ENCODE measurements at places on chromosomes 12 and 14. TPM values are rescaled to one million over a fixed set of nuclear protein-coding genes. Genes with fewer than 3 reads are reported as not detected.

DNA sequence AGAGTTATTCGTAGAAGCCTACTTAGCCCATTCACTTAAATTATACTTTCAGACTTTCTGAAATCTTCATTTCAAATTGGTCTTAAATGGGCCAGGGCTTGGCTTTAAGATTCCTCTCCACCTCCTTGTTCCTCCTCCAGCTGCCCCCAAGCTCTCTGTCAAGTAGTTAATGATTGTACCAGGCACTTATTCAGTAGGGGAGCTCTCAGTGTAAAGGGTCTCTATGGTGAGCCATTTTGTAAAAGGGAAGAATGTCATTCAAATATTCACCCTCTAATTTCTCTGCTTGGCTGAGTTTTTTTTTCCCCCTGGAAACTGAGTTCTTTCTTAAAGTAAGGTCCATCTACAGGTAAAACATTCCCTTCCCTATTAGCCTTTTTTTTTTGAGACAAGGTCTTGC, 96.6 kb downstream of the SUDS3 start:
- no peak for DNase-seq

DNA sequence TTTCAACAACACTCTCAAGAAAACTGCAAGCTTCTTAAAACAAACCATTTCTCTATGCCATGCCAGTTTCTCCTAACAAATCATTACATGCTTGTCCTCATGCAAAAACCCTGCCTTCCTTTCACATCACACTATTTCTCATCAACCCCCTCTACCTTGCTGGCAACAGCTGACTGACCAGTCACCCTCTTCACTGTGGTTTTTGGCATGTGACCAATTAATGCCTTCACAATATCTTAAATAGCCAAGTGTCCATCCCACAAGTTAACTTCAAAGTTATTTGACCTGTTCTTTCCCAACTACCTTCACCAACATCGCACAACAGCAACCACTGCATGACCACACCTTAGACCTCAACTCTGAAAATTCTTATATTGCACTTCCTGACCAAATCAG, 159.6 kb downstream of the CEP128 start:
- DNase-seq: no peak

- DNase-seq: no peak
These were observed 60.6 kb upstream of the TMCC3 start for GRCh38 chr12:94710933-94711332.

DNA sequence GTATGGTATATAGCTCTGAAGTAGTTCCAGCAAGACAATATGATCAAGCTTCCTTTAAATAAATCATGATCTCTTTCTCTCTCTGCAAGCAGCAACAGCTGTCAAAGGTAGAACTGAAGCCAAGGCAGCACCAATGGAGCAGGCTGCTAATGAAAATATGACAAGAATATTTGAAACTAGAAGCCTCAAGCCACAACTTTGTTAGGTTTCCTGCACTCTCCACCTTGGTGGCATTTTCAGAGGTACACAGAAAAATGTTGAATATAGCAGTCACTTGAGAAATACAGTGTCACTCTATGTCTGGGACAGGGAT, 43.8 kb upstream of the PSMA6 start:
- no peak for DNase-seq

GRCh38 chr12:113197518-113198077, 12.1 kb downstream of the RITA1 start:
- DNase-seq: no peak

GRCh38 chr14:71403656-71404055, 496.4 kb downstream of the PCNX1 start:
- DNase-seq: no peak

GRCh38 chr12:52541709-52542108, 11.2 kb downstream of the KRT71 start:
- DNase-seq: no peak

DNA sequence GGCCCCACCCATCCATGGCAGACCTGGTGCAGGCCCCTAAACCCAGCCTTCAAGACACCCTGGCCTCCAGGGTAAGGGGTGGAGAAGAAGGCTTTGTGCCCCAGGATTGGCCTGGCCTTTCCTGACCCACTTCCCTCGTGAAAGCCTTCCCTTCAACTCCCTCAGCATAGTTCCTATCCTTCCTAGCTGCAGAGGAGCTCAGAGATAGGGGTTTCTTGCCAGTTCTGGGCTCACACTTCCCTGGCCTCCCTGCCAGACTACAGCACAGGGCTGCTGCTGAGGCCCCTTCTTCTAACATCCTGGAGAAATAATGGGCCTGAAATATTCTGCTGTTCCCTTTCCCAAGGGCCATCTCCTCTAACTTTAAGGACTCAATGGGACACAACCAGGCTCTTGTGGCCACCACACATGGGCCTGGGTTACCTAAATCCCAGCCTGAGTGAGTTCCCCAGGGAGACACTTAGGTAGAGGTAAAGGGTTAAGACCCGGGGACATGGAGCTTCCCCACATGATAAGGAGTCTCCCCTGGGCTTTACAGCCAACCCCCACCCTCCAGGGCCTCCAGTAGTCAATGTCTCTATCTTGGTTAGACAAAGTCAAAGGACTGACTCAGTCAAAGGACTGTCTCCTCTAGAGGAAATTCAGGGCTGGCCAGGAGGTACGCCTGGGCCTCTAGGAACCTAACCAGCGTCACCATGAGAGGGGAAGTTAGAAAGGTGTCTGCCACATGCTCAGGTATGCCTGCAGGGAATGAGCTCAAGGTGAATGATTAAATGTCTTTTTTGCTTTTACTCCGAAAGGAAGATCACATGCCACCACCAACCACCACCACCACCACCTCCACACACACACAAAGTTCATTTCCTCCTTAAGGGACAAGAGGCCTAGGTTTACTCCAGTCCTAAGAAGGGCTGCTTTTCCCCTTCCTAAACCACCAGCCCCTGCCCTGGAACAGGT, 7.1 kb downstream of the ZFP36L1 start:
- DNase-seq: no peak

- no peak for DNase-seq
These were observed 18.3 kb upstream of the LYZ start for GRCh38 chr12:69329669-69330428.

The PKP2 gene
- 12.1 TPM for total RNA-seq

The SLC6A13 gene
- not detected for total RNA-seq

The TMX1 gene
- total RNA-seq: 37.8 TPM

The BEST3 gene
- not detected for total RNA-seq
